ENCODE measurements at places on chromosomes 4 and X.

DNA sequence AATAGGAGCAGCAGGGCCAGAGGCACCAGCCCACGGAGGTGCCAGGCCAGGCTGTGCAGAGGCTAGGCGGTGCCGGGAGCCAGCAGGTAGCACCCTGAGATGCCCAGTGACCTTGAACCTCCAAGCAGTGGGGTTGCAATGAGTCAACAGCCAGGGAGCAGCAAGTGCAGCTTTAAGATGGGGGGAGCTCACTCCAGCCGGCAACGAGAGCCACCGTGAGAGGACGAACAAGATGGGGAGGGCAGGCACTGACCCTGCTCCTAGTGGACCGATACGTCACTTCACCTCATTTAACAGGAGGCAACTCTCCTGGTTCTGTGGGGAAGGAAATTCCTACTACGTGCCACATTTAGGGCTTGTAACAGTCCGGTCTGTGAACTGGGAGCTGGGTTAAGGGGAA lies 4.8 kb downstream of the LETM1 start:
- no peak for DNase-seq

DNA sequence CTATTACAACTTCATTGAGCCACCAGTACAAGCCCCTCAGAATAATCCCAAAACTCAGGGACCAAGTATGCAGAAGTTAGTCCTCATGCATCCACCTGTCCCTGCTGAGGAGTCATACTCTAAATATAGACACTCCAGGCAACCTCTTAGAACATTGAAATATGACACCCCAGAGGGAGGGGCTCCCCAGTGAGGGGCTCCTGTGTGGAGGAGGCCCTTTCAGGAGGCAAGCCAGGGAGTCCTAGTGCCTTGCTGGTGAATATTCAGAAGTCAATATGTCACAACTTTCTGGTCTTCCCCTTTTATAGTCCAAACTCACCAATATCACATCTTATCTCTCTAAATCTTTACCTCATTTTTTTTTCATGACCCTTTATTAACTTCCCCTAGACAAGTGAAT lies 1.6 kb upstream of the ARMCX6 start:
- DNase-seq: peak; percentile 45

DNA sequence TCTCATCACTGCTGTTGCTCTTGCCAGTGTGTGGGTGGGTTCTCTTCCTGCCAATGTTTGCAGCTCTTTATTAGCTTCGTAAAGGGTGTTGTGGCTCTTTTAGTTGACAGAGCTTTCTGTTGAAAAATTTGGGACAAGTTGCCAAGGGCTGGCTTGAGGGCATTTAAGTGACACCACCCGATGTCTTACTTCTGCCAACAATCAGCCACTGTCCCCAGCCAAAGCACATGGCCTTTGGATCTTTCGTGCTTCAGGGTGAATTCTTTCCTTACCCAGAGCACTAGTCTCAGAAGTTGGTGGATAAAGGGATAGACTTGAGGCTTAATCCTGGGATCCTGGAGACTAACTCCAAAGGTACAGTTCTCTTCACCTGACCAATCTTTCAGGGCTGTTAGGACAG lies 113.6 kb downstream of the SOX3 start:
- DNase-seq: no peak

GRCh38 chrX:136259543-136259942 lies 8.3 kb upstream of the MAP7D3 start:
- DNase-seq: no peak

- DNase-seq: no peak
Observed at GRCh38 chrX:26146024-26146423, 7.9 kb downstream of the MAGEB18 start.

DNA sequence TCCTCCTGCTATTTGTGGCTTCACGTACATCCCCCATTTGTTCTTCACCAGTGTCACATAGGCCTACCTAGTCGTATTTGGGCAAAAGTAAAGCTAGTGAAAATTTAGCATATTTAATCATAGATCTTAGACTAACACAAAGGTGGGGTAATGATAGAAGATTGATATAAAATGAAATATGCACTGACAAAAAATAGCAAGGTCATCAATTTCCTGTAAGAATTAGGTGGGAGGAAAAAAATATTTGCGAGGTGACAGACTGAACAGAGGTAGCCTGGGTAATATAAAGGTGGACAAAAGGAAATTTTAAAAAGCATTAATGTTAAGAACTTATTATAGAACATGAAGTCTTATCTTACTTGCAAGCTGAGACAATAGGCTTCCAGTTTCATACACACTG lies 239.9 kb downstream of the PCDH10 start:
- no peak for DNase-seq

- no peak for DNase-seq
Observed at GRCh38 chr4:139978692-139979091, 175.3 kb downstream of the MAML3 start.

GRCh38 chrX:132373610-132374009 lies 115.2 kb downstream of the MBNL3 start:
- DNase-seq: no peak
